ENCODE measurements at places on chromosomes 5 and 9.
A peak's percentile ranks its signal among the peaks of the same experiment; 100 is the strongest.

DNA sequence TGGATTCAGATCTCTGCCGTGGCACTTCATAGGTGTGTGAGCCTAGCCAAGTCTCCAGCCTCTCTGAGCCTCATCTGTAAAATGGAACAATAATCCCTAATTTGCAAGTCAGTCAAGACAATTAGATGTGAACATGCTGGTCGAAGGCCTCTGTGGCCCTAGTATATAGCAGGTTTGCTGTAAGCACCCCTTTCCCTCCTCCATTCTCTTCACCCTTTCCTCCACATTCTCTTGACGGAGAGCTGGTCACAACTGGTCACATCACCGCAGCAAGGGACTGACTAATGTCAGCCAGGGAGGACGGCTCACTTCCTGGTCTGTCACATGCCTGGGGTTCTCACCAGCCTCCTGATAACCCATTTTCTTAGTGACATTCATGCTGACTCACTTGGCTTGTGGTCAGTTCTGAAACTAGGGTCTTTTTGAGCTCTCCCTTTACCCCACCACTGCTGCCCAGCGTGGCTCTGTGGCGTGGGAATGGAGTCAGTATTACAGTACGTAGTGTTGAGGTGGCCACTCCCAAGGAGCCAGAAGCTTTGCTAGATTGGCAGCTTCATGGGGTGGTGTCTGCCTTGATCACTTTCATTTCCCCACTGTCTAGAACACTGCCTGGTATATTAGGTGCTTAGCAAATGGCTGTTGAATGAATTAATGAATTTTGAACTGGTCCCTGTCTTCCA lies 47.8 kb downstream of the ERGIC1 start:
- no peak for DNase-seq

- no peak for DNase-seq
Measured at GRCh38 chr9:134366223-134367031, 40.2 kb downstream of the RXRA start.

- DNase-seq: no peak
Measured at GRCh38 chr9:123266655-123267399, 1.6 kb downstream of the STRBP start.

DNA sequence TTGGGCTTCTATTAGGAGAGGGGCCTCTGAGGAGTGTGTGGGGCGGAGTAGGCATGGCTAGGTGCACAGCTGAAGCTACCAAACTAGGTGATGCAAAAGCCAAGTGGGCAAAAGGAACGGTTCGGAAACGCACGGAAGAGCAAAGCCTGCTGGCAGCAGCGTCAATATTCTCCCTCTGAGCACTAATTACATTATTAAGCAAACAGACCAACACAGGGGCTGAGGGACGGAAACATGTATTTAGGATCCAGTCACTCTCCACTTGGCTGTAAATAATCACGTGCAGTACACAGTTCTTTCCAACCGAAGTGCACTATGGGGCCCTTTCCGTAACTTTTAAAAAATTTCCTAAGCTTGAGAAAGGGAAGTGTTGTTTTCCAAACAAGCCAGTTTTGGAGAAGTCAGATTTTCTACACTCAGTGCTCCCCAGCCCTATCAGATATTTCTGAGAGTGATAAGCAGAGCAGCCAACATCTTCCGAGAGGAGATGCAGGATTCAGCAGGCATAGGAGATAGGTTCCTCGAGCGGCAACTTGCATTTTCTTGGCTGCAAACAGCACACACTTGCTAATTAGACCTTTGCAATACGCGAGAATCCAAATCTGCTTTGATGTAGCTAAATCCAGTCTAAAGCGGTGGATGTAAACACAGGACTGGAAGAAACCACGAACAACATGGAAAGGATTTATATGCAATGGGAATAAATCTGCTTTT lies 217.2 kb upstream of the TBCA start:
- DNase-seq: no peak

GRCh38 chr9:82091610-82092009 lies 103.0 kb downstream of the SPATA31D1 start:
- DNase-seq: no peak

DNA sequence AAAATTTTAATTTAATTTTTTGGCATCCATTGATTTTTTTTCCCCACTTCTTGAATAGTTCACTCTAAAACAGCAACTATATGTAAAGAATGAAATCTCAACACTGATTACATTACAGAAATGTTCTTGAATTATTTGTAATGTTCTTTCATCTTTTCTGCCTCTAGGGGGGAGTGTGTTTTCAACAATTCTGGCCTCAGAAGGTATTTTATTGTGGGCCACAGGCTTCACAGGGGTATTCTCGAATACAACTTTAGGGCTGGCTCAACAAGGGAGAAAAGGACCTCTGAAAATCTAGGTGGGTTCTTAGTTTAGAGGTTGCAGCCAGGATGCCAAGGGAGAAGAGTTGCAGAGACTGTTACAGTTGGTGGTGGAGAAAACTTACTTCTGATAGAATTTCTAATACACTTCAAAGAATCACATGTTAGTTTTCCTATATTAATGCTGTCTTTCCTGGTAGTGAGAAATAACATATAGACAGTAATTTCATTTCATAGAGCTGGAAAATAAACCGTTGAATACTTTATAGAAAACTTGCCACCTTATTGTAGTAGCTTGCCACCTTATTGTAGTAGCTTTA lies 3.6 kb upstream of the NPR3 start:
- DNase-seq: no peak

DNA sequence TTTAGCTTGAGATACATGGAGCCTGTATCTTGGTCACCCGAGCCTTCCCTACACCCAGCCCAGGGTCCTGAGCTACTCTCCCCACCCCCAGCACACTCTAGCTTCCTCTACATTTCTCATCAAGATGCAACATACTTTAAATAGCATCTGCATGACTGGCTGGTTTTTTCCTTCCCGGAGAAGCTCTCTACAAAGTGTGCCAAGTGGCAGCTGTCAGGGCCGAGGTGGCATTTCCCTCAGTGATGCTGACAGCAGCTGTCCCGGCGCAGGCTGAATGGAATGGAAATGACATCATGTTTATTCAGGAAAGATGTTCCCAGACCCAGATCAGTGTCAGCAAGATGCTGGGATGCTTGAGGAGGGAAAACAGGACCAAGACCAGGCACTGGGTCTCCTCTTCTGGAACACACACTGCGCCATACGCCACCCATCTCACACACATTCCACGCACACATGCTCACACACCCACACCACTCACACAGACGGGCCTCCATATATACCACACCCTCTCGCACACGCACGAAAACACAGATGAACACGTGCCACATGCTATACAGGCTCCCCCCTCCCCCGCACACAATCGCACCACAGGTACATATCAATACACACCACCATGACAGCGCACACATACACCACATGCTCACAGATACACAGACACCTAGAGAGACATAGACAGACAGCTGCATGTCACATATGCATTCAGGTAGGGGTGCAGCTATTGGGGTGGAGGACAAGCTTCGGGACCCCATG lies 67.8 kb downstream of the LHX2 start:
- DNase-seq: no peak

DNA sequence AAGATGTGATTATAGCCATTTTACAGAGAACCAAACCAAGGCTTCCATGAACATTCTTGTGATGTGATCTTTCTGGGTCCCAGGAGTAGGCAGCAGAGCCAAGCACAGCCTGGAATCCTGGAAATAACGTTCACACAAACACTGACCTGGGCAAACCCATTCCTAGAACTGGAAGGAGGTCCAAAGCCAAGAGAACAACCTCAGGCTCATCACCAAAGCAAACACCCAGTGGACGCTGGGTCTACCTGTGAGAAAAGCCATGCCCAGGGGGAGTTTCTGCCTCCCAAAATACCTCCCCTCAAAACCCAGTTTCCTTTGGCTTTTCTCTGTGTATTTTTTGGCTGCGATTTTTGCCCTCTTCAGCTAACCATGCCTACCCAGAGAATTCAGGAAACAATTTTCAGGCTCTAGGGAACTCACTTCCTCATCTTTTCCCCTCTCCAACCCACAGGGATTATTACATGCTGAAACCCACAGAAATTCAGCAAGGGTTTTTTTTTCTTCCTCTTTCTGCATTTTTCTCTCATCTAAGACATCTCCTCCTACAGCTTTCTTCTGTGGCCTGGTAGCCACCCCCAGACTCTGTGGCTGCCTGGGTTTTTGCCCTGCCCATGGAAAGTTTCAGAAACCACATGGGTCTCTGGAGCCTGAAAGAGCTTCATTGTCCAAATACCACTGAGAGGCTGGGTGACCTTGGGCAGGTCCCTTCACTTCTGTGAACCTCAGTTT lies 75.0 kb downstream of the TNC start:
- no peak for DNase-seq

GRCh38 chr9:136578915-136579649 lies 33.2 kb upstream of the NOTCH1 start:
- no peak for DNase-seq

GRCh38 chr9:94005272-94005901 lies 50.2 kb upstream of the BARX1 start:
- no peak for DNase-seq

DNA sequence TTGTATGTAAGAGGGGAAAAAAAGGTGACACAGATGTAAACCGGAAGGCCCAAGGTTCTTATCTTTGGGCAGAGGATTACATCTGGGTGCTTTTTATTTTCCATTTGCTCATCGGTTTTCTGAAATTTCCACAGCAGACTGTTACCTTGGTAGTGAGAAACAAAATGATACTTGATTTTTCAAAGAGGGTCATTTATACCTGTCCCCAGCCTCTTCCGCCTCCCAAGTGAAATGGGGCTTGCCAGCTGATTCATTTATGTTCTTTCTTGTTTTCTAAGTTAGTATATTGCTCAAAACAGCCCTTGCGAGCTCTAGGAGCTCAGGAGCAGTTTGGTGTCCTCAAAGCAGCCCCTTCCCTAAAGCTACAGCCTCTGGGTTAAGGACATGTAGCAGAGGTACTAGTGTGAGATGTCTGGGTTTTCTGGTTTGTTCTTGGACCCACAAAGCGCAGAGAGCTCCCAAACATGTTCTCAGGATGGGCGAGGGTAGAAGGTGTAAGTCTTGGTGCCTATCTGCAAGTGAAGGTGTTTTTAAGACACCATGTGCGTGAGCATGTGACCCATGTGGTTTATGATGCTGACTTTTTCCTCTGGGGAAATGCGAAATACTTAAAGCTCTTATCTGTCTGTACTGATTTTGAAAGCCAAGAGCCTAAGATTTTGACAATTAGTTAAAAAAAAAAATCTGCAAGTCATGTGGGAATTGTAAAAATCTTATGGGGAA lies 38.3 kb downstream of the DAPK1 start:
- no peak for DNase-seq

DNA sequence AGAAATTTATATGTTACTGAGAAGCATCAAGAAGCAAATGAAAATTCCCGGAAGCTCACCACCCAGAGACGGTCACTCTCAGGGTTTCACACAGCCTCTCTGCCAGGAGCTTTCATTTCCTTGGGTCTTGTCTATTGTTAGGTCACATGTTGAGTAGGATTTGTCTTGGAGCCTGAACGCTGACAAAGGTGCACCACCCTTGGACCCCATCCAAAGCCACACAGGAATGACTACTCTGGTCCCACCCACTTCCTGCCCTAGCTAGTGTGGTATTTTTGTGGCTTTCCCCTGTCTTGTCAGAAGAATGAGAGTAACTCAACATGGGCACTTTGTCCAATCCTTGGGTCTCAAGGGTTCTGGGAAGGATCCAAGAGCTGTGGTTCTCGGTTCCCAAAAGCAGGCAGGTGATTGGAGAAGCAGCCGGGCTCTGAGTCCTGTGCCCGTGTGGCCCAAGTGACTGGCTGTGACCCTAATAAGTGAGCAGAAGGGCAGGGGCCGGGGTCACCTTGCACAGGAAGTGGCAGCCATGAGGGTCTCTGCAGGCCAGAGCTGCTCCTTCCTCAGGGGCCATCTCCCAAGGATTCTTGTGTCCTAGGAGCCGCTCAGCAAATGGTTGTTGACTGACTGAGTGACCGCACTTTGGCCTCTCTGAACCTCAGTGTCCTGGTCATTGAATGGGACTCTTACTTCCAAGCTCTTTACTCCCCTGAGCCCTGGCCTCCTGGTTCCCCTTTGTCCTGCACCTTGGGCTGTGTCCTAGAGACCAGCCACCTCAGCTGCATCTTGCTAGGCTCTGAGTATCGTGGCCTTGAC lies 6.9 kb downstream of the FGD3 start:
- DNase-seq: no peak

DNA sequence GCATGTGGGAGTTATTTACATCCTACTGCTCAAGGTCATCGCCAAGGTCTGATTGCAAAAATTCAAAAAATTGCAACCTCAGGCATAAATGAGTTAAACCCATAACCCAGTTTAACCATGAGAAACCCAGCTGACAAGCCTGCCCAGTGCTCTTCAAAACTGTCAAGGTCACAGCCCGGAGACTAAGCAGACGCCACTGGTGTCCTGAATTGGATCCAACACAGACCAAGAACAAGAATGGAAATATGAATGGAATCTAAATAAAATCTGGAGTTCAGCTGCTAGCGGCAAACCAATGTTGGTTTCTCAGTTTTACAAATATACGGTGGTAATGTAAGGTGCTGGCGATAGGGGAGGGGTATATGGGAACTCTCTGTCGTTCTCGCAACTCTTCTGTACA lies 201.5 kb upstream of the MVB12B start:
- no peak for DNase-seq

GRCh38 chr9:70586476-70586875 lies 172.0 kb upstream of the KLF9 start:
- no peak for DNase-seq

GRCh38 chr5:177981296-177982071 lies 14.6 kb downstream of the PROP1 start:
- no peak for DNase-seq

- DNase-seq: peak; percentile 41
Measured at GRCh38 chr9:36728651-36729520, 156.2 kb downstream of the MELK start.

DNA sequence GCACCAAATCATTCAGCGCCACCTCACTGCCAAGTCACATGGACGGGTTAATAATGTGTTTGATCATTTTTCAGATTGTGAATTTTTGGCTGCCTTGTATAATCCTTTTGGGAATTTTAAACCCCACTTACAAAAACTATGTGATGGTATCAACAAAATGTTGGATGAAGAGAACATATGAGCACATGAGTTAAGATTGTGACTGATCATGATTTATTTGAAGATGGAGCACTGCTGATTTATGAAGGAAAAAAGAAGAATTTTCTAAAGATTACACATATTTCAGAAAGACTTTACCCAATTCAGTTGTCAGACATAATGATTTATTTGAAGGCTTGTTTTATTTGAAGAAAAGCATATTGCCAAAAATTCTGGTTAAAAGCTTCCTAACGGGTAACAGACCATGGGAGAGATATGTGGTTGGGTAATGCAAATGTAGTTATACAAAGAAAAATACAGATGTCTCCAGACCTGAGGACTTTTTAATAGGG lies 37.4 kb downstream of the TNFAIP8 start:
- no peak for DNase-seq

- no peak for DNase-seq
Measured at GRCh38 chr5:60395712-60396329, 304.1 kb downstream of the DEPDC1B start.

DNA sequence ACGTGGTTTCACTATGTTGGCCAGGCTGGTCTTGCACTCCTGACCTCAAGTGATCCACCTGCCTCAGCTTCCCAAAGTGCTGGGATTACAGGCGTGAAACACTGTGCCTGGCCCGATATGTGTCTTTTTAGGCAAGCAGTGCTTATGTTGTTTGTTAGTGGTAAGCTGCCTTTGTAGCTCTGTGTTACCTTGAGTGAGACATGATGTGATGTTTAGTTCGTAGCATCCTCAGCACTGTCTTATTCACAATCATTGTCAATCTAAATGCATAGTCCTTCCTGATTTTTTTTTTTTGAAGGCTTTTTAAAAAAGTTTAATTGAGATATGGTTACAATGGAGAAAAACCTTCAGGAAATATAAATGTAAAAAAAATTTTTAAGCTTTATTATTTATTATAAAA lies 45.5 kb downstream of the EXOSC2 start:
- no peak for DNase-seq

GRCh38 chr9:70411121-70411929 lies 3.1 kb downstream of the KLF9 start:
- no peak for DNase-seq
